Activated T-helper 1 cell treated with anti-CD3 and anti-CD28 coated beads, Interleukin-12 subunit alpha, Interleukin-12 subunit beta, Interleukin-2, Interleukin-4 antibody, amounts not matched to agents 30 ng/mL and 10 ng/mL and 1 ng/mL, durations not matched to agents 14 hours and 24 hours and 36 hours (primary cell): ENCODE measurements at places on chromosomes 5 and 9.
A peak's percentile ranks its signal among the peaks of the same experiment; 100 is the strongest.

- H3K36me3 ChIP-seq = peaks cover 30% of the 10 kb centered on the region
- H3K4me1 ChIP-seq = peaks cover 67% of the 10 kb centered on the region
- DNase-seq = peak; percentile 28
- no peaks in the 10 kb centered on the region for H3K27me3 ChIP-seq
- no peak overlapping the region for H3K27ac ChIP-seq
Measured at GRCh38 chr5:50415912-50416311, 25.2 kb downstream of the EMB start.

- no peaks in the 10 kb centered on the region for H3K4me1 ChIP-seq
- H3K4me3 ChIP-seq = no peak overlapping the region
- no peak overlapping the region for H3K27ac ChIP-seq
- DNase-seq = no peak
- no peaks in the 10 kb centered on the region for H3K27me3 ChIP-seq
Measured at GRCh38 chr5:20157089-20157488, 169.1 kb upstream of the CDH18 start.

GRCh38 chr5:142548739-142549275, 137.1 kb downstream of the FGF1 start:
- H3K36me3 ChIP-seq = no peaks in the 10 kb centered on the region
- DNase-seq = no peak
- H3K4me3 ChIP-seq = no peak overlapping the region
- peaks cover 37% of the 10 kb centered on the region for H3K27me3 ChIP-seq
- H3K4me1 ChIP-seq = peaks cover 6% of the 10 kb centered on the region

- no peak overlapping the region for H3K27ac ChIP-seq
- no peak overlapping the region for H3K4me3 ChIP-seq
- DNase-seq = no peak
- H3K27me3 ChIP-seq = peaks cover 28% of the 10 kb centered on the region
- H3K4me1 ChIP-seq = peaks cover 20% of the 10 kb centered on the region
- H3K36me3 ChIP-seq = no peaks in the 10 kb centered on the region
Measured at GRCh38 chr9:7223981-7224380, 466.2 kb downstream of the KDM4C start.

DNA sequence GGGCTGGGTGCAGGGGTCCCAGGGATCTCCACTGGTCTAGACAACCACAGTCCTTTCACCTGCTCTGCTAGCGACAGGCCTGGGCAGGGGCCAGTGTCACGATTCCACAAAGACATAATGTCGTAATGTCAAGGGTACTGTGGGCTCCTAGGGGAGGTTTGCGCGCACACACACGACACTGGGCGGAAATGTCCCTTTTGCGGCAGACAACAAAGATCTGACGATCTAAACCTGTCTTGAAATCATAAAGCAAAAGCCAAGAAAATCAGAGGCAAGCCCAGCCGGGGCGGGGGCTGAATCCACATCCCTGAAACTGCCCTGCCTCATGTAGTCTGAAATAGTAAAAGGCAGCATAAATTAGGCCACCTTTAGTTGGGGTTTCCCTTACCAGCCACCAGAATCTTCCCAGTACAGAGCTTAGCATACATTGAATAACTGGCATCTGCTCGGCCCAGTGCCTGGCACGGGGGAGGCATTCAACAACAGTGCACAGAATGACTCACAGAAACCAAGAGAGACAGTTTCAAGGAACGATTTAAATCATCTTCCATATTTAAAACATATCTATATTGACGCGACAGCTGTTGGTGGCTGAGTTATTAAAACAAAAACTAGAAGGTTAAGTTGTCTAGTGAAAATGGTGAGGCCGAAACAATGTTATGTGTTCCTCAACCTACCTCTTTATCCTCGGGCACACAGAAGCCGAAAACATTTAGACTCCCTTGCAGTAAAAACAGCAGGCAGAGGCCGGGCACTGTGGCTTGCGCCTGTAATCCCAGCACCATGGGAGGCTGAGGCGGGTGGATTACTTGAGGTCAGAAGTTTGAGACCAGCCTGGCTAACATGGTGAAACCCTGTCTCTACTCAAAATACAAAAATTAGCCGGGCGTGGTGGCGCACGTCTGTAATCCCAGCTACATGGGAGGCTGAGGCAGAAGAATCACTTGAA, 151.0 kb downstream of the MYO10 start:
- H3K36me3 ChIP-seq = no peaks in the 10 kb centered on the region
- no peak overlapping the region for H3K27ac ChIP-seq
- no peak overlapping the region for H3K4me3 ChIP-seq
- DNase-seq = no peak

DNA sequence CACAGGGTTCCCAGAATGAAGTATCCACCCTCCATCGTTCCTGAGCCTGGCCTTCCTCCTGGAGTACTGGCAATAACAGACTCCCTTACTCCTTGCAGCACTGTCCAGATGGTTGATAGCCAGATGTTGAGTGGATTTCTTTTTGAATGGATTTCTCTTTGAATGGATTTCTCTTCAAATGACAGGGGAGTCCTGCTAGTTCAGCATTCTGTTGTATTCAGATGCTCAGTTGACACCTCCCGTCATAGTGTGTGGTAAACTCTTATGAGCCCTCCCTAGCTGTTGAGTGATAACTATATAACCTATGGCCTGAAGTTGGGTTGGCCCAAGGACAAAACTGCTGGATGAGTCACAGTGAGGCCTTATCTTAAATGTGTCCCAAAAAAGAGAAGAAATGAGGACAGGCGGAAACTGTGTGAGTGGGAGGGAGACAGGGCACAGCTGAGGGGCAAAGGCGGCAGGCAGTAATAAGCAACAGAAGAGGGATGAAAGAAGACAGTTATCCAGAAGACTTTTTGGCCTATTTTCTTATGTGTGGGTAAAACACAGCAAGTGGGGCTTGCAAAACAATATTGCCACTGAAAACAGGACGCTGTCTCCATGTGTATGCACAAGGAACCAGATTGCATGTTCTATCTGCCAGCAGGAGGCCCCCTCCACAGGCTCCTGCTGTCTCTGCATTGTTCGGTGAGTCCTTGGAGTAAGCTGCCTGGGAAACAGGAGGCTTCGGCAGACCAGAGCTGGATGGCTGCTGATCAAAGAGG, 209.5 kb upstream of the S1PR3 start:
- H3K27ac ChIP-seq = no peak overlapping the region
- H3K27me3 ChIP-seq = peaks cover 3% of the 10 kb centered on the region
- no peak for DNase-seq
- H3K36me3 ChIP-seq = no peaks in the 10 kb centered on the region
- no peaks in the 10 kb centered on the region for H3K4me1 ChIP-seq

DNA sequence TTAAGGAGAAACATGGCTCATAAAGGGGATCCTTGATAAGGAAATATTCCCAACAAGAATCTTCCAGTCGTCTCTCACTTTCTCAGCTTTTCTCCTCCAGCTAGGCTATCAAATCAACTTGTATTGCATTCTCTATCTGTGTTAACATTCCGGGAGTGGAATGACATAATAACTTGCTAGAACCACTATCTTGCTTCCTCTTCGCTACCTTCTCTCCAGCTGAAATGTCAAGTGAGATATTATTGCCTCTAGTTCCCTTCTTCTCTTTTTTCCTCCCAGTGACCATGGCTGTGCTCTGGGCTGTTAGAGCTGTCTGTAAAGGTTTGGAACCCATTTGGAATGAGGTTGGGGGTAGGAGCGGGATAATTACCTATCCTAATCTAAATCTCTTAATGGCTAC, 1329.5 kb upstream of the WWC1 start:
- no peak overlapping the region for H3K4me3 ChIP-seq
- H3K27ac ChIP-seq = no peak overlapping the region
- no peak for DNase-seq
- no peaks in the 10 kb centered on the region for H3K36me3 ChIP-seq

DNA sequence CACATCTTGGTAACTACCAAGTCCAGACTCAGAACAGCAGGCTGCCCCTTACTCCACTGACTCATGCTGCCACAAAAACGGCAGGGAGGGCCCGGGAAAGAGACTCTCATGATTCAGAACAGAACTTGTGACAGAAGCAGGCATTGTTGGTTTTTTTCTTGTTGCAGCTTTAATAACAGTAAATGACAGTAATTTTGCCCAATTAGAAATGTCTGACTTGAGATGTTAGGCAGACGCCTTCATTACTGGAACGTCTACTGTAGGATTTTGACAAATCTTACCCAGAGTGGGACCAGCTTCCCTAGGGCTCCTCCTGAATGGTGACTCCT, 77.9 kb downstream of the SEMA5A start:
- no peaks in the 10 kb centered on the region for H3K36me3 ChIP-seq
- no peaks in the 10 kb centered on the region for H3K4me1 ChIP-seq
- DNase-seq = no peak
- no peaks in the 10 kb centered on the region for H3K27me3 ChIP-seq
- no peak overlapping the region for H3K4me3 ChIP-seq
- H3K27ac ChIP-seq = no peak overlapping the region
